ENCODE measurements at places on chromosomes 5 and 9.

GRCh38 chr5:140131967-140132409 is 6.3 kb downstream of the IGIP start:
- no peak for DNase-seq

DNA sequence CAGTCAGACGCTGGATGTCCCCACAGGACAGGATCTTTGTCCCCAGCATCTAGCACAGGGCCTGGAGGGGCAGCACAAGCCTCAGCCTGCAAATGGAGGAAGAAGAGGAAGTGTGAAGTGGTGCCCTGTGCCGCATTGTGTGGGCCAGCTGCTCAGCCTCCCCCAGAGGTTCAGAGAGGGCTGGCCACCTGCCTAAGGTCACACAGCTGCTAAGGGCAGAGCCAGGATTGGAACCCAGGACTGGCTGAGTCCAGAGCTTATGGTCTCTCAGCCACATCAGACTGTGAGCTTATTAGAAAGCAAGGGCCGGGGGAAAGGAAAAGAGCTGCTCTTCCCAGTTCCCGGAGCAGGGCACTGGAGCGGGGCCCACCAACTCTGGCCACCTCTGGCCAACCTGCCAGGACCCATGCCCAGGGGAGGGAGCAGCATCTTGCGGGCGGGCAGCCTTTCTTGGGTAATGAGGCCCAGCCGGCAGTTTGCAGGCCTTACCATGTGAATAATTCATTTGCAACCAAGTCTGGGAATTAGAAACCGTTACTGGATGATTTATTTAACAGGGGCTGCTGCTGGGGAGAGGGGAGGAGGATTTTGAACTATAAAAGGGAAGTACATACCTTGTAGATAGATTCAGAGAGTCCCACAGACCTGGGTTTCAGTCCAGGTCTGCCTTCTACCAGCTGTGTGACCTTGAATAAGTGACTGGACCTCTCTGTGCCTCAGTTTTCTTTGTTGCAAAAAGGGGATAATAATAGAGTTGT is 11.6 kb upstream of the CRB2 start:
- DNase-seq = no peak

- no peak for DNase-seq
Observed at GRCh38 chr5:147701468-147701867, 81.1 kb downstream of the JAKMIP2 start.

DNA sequence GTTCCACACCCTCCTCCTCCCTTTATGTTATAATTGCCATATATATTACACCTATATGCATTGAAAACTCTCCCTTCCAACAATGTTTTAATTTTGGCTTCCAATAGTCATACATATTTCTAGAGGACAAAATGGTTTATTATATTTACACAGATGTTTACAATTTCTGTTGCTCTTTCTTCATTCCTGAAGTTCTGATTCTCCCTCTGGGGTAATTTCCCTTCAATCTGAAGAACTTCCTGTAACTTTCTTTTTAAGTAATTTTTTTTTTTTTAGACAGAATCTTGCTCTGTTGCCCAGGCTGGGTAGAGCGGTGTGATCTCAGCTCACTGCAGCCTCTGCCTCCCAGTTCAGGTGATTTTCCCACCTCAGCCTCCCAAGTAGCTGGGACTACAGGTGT is 173.0 kb upstream of the MAP1B start:
- no peak for DNase-seq

- DNase-seq = no peak
Observed at GRCh38 chr5:135041145-135041587, 7.1 kb upstream of the PITX1 start.

DNA sequence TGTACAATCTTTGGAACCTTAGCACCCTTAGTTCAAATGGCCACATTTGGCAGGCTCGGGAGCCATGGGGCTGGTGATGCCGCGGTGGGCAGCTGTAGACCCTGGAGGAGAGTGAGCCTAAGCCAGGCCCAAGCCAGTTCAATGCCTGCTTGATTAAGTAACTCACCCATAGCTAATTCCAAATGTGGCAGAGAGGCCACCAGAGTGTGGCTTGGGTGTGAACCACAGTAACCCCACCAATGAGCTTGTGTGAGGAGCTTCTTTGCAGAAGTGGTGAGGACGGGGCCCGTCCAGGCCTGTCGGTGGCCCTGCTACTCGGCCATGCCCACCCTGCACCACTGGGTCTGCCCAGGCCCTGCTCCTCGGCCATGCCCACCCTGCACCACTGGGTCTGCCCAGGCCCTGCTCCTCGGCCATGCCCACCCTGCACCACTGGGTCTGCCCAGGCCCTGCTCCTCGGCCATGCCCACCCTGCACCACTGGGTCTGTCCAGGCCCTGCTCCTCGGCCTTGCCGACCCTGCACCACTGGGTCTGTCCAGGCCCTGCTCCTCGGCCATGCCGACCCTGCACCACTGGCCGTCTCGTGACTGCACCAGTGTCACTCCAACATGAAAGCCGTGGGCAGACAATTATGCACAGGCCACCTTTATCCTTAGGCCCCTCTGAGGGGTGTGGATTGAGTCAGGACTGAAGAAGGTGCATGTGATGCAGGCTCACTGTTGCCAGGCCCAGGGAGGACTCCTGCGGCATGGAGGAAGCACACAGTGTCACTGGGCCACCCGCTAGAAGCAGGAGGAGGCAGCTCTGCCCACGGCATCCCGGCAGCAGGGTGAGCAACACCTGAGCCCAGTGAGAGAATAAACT is 75.4 kb downstream of the MRPL36 start:
- DNase-seq = no peak
